ENCODE measurements at places on chromosomes 16 and 17.

DNA sequence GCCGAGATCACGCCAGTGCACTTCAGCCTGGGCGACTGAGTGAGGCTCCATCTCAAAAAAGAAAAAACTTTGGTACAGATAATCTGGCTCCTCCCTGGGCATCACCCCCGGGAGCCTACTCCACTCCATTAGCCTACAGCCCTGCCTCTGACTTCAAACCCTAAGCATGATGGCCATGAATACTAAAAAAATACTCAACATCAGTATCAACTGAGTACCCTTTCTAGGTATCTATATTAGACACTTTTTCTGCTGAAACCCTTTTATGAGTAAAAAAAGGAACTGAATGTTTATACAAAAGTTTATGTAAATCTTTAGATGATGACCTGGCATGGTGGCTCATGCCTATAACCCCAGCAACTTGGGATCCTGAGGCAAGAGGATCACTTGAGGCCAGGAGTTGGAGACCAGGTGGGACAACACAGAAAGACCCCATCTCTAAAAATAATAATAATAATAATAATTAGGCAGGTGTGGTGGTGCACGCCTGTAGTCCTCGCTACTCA, 6.9 kb downstream of the RDM1 start:
- no peak for DNase-seq

- DNase-seq, result no peak
Observed at GRCh38 chr16:59198487-59198886, 464.4 kb upstream of the GOT2 start.

DNA sequence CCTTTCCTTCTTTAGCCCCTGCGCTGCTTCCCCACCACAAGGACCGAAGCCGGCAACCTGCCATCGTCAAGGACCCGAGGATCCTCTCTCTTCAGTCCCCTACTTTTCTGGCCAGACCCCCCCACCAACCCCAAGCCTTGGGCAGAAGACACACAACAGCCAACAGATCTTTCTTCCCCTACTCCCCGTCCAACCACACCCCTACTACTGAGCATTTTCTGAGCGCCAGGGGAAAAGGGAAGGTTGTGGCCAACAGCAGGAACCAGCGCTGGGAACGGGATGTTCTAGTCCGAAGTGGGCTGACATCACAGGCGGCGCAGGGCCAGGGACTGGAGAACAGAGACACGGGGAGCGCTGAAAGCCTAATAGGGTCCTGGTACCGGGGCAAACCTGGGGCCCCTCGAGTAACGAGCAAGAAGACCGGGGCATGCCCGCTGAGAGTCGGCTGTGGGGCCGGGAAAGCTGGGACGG, 528 bp downstream of the PER1 start:
- DNase-seq, result no peak

DNA sequence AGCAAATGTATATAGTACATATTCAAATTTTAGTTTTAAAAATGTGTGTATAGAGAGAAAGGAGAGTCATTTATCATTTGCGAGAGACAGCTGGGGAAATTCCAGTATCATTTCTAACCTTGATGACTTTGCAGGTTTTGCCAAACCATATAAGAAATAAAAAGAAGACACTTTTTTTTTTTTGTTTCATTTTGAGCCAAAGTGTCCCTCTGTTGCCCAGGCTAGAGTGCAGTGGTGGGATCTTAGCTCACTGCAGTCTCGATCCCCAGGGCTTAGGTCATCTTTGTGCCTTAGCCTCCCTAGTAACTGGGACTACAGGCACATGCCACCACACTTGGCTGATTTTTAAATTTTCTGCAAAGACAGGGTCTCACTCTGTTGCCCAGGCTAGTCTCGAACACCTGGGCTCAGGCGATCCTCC, 38.4 kb upstream of the VWA3A start:
- DNase-seq, result no peak

DNA sequence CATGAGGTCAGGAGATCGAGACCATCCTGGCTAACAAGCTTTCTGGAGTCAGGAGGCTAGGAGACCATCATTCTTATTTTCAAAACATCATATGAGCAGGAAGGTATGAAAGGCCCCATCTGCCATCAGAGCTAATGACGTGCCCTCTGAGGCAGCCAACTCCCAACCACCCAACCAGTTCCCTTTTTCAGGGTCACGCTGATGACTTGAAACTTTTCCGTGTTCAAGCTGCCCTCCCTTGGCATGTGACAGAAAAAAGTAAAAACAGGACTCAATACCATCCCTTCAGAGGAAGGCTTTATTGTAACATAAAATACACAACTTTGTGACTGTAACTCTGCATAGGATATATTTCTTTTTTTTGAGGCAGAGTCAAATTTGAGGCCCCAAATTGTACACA, 4.6 kb upstream of the GHDC start:
- no peak for DNase-seq

GRCh38 chr17:74961657-74962350, 10.8 kb downstream of the HID1 start:
- peak; percentile 98 for DNase-seq

DNA sequence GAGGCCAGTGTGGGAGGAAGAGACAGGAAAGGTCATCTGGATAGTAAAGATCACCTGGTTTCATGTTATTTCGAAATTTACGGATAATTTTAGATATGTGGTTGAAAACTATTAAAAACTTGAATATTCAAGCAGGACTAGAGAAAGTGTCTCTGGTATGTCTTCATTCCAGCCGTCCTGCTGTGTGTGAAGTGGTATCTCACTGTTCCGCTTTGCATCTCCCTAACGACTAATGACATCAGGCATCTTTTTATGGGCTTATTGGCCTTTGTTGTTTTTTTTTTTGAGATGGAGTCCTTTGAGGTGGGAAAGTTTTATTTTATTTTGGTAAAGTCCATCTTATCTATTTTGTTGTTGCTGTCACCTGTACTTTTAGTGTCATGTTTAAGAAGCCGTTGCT, 214.4 kb upstream of the CHMP6 start:
- DNase-seq, result no peak

- DNase-seq, result no peak
Observed at GRCh38 chr17:40180694-40181093, 3.4 kb downstream of the RAPGEFL1 start.

DNA sequence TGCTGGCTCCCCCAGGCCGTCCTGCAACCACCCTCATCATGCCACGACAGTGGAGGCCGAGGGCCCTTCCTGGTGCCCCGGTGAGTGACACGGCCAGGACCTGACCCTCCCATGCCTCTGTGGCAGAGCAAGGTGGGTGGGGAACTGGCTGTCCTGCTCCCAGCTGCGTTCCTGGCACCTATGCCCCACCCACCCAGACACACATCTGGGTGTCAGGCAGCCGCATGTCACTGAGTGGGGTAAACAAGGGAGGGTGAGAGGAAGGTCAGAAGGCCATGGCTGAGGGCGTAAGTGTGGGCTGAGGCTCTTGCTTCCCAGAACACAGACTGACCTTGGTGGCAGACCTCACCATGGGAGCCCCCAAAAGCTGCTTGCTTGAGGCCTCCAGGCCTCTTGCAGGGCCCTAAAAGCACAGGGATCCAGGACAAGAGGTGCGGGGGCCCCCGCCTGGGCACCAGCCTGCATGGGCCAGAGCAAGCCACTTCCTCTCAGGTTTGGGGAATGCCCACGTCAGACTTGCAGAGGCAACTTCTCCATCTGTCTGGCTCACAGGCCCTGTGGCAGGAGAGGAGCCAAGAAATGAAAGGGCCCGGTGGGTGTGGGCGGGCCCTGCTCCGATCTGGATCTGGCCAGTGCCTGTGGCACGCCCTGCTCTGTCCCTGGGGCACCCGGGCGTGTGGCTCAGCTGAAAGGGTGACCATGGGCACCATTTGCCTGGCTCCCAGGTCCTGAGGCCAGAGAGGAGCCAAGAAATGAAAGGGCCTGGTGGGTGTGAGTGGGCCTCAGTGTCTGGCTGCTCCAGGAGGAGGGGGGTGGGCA, 3.9 kb upstream of the CCDC57 start:
- peak; percentile 77 for DNase-seq

GRCh38 chr16:23862556-23862955, 26.8 kb downstream of the PRKCB start:
- DNase-seq, result no peak

DNA sequence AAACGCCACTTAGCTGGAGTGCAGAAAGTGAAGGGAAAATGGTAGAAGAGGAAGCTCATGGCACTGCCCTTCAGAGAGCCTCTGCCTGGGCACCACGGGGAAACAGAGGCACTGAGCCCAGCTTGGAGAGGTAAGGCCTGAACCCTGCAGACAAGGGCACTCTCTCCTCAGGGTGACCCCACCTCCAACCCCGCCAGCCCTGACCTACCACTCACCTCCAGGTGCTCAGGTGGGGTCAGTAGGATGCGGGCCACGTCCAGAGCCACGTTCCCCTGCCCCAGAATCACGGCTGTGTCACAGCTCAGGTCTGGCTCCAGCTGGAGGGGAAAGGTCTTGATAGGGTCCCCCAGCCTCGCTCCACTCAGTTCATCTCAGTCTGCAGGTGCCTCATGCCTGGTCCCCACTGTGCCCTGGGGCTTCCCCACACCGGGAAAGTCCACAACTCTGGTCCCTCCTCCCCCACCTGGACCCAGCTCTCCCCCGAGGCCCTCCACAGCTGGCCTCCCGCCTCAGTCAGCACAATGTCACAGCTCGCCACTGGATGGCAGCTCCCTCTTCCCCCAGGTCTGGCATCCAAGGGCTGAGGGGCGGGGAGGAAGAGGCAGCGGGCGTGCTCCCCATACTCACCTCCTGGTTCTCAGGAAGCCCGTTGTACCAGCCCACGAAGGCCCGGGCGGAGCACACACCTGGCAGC, 6.0 kb upstream of the GRIN2C start:
- no peak for DNase-seq

DNA sequence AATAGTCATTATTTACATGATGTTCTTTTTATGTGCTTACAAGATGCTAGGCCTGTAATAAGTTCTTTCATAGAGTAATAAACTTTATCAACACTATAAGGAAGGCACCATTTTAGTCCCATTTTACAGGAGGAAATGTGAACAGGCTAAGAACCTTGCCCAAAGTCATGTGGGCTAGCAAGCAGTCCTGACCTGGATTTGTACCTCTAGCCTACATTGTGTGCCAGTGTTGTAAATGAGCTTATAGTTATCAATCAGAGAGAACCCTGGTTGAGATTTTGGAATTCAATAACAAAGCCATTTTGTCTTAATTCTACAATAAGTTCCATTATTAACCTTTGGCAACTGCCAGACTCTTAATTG, 6.7 kb upstream of the TBKBP1 start:
- DNase-seq, result no peak

DNA sequence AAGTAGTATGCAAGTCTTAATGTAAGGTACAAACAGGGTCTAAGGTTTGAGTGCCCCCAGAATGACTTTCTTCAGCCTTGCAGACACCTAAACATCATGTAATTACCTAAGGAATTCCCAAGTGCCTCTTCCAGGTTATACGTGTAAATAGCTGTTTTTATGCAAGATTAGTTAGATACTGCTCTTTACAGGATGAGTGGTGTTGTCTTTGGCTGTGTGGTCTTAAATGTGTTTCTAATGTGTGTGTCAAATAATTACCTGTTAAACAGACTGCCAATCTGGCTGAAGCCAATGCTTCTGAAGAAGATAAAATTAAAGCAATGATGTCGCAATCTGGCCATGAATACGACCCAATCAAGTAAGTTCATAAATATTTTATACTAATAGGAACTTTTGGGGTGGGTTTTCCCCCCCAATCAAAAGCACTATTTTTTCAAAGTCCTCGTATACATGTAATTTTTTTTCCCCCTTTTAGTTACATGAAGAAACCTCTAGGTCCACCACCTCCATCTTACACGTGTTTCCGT, 16.0 kb downstream of the RBBP6 start:
- DNase-seq, result no peak

- no peak for DNase-seq
Observed at GRCh38 chr17:68383443-68384321, 73.6 kb downstream of the WIPI1 start.

- DNase-seq, result no peak
Observed at GRCh38 chr17:63429766-63430165, 16.3 kb downstream of the CYB561 start.

GRCh38 chr17:37648555-37648954, 5.3 kb upstream of the DDX52 start:
- no peak for DNase-seq

DNA sequence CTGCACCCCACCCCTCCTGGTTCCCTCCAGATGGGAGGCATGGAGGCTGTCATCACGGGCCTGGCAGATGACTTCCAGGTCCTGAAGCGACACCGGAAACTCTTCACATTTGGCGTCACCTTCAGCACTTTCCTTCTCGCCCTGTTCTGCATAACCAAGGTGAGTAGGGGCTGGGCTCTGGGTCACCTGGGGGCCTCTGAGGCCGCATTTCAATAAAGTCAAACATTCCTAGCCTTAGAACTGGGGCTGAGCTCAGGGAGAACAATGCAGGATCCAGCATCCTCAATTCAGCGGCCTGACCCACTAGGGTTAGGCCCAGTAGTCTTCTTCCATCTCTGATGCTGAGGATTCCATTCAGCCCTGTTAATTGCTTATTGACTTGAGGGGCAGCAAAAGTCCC, 42.1 kb downstream of the SLC6A2 start:
- no peak for DNase-seq

DNA sequence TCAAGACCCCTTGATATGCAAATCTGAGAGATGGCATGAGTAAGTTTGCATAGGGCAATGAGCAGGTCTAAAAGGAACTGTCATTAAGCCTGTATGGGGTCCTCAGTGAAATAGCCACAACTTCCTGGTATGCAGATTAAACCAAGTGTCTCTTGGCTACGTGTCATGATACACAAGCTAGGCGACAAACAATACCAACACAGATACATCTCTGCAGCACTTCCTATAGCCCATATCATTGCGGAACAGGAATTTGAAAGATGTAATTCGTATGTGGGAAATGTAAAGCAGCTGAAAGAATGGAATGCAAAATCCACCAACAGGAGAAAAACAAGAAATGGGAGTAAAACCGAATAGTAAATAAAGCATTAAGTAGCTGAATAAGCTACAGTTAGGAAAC, 12.9 kb downstream of the PRSS22 start:
- DNase-seq, result no peak

DNA sequence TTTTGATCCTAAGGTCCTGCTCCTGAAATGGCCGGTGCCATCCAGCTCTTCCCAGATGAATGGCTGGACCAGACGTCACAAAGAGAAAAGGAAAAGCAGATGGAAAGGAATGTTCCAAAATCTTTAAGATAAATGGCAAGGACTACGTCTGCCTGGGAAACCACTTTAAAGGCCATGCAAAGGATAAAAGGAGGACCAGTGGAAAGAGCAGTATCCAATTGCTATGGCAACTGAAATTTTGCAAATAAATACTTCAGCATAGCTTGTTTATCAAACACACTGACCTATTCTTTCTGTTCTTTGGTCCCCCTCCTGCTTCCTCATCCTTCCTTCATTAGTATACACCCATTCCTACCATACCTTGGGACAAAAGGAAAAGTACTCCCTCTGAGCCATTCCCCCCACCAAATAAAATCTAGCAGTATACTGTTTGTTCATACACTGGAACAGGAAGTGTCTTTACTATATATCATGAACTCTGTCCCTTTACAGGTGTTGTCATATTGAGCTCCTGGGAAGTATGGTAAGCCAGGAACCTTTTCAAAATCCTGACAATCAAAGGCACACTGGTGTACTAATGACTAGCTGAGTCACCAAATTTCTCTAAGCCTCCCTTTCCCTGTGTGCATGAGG, 37.2 kb upstream of the NUFIP2 start:
- no peak for DNase-seq
